ENCODE measurements at places on chromosomes 4 and X.

DNA sequence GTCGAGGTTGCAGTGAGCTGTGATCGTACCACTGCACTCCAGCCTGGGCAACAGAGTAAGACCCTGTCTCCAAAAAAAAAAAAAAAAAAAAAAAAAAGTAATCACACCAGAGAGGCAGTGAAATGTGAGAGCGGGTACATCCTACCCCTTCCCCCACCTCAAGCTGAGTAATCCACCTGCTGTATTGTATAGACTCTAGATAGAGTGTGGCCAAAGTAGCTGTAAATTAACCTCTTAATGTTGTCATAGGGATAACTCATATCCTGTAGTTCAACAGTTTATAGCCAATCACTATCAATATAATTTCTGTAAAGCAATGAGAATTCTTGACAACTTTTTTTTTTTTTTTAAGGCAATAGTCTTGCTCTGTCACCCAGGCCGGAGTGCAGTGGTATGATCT lies 30.8 kb downstream of the TNIP2 start:
- no peak for DNase-seq

- no peak for DNase-seq
Measured at GRCh38 chrX:133189195-133189594, 29.0 kb downstream of the TFDP3 start.

GRCh38 chr4:118388606-118389005 lies 35.8 kb upstream of the PRSS12 start:
- DNase-seq: no peak

DNA sequence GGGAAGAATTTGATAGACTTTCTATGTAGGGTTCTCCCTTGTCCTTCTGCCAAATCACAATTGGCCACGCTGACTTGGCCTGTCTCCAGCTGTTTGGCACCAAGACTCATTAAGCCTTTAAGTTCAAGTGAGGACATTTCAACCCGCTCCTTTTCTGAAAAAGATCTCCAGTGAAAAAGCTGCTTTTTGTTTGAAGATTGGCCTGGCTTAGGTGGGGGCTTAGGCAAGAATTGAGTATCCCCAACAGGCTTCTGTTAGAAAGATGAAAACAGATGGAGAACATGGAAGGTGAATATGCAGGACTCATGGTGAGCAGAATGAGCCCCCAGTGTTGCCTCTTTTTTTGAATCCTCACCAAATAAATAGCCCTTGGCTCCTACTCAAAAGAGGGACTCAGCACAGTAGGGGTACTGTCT lies 28.5 kb upstream of the LIMCH1 start:
- no peak for DNase-seq

- no peak for DNase-seq
Measured at GRCh38 chr4:185016946-185017758, 1.1 kb upstream of the HELT start.

DNA sequence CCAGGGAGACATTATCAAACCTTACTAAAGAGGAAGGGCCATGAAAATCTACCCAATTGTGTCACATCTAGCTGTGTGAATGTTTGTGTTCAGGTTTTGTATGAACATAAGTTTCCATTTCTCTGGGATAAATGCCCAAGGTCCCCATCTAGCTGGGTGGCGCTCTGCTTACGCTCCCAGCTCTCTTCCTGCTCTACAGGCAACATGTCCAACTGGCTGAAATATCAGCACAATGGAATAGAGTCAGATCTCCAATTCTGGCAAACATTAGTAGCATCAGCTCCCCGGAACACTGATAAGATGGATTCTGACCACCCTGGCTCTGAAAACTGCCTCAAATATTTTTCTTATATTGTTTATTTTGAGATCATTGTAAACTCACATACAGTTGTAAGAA lies 74.8 kb downstream of the IRF2 start:
- no peak for DNase-seq

- no peak for DNase-seq
Measured at GRCh38 chr4:186643501-186644310, 80.0 kb downstream of the FAT1 start.

DNA sequence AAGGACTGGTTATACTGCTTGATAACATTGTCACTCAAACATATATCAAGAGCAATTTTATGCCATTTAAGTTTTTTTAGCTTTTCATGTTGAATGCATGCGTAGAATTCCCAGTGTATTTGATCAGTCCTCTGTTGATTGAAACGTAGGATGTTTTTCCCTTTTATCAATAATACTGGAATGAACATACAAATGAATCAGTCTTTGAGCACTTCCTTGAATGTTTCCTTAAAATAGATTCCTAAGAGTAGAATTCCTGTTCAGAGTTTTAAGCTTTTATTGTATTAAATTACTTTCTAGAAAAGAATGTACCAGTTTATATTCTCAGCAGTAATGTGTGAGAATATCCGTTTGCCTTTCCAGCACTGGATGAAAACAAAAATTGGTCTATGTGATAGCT lies 37.8 kb downstream of the ADD1 start:
- no peak for DNase-seq

GRCh38 chr4:133808151-133808550 lies 393.4 kb downstream of the PABPC4L start:
- DNase-seq: no peak

- DNase-seq: no peak
Measured at GRCh38 chr4:182862921-182863320, 54.3 kb downstream of the DCTD start.

DNA sequence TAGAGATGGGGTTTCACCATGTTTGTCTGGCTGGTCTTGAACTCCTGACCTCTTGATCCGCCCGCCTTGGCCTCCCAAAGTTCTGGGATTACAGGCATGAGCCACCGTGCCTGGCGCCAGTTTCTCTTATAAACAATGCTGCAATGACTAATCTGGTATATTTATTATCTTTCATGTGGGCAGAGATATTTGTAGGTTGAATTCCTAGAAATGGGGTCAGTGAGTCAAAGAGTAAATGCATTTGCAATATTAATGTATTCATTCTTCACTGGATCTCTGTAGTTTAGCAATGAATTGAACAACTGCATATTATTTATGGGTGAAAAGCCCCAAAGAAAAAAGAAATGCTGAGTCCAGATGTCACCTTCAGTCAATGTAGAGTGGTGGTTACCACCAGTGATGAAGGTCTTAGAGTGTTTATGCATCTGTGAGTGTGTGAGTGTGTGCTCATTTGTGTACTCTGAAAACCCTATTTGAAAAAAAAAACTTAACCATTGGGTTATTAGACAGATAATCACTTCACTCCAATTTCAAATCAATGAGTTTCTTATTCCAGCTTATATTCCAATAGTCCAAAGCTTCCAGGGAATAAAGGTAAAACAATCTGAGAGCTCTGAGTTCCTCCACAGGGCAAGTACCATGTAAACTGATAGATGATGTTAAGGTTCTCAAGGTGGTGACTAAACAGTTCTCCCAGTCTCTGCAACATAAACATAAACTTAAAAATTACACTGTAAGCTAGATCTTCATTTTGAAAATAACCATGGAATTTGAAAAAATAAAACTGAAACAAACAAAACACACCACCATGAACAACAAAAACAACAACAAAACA lies 22.6 kb upstream of the CD38 start:
- peak; percentile 69 for DNase-seq

- DNase-seq: no peak
Measured at GRCh38 chr4:65014078-65014477, 604.8 kb upstream of the TECRL start.

DNA sequence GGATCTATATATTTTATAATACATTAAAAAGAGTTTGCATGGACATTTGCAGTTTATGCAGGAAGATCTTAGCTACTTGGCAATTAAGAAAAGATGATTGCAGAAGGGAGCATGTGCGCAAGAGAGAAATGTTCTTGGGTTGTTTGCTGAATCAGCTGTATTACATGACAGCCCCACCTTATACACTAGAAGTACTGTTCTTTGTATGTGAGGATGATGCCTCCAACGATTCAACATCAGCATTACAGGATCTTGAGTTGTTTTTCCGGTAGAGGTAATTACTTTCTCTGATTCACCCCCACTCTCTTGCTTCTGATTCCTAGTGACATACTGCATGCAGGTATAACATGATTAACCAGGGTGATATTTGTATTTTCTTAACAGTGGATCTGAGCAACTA lies 140.8 kb downstream of the PCDH7 start:
- no peak for DNase-seq

- DNase-seq: no peak
Measured at GRCh38 chrX:70087857-70088630, 25.8 kb downstream of the OTUD6A start.

DNA sequence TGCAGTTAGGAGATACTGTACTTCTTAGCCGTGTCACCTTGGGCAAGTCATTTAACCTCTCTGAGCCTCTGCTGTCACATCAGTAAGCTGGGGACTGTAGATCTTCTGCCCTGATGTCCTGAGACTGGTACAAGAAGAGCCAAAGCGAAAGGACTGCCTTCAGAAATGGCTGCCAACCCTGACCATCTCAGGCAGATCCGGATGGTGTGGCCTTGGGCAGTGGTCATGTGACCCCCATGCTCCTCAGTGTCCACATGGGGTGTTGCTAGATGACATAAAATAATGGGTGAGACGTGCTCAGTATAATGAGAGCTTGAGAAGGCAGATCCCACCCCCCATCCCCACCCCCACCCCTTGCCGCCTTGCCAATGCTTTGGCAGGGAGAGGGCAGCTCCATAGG lies 60.4 kb upstream of the MTM1 start:
- DNase-seq: no peak

GRCh38 chrX:51144828-51145442 lies 187.7 kb upstream of the NUDT10 start:
- DNase-seq: peak; percentile 3

DNA sequence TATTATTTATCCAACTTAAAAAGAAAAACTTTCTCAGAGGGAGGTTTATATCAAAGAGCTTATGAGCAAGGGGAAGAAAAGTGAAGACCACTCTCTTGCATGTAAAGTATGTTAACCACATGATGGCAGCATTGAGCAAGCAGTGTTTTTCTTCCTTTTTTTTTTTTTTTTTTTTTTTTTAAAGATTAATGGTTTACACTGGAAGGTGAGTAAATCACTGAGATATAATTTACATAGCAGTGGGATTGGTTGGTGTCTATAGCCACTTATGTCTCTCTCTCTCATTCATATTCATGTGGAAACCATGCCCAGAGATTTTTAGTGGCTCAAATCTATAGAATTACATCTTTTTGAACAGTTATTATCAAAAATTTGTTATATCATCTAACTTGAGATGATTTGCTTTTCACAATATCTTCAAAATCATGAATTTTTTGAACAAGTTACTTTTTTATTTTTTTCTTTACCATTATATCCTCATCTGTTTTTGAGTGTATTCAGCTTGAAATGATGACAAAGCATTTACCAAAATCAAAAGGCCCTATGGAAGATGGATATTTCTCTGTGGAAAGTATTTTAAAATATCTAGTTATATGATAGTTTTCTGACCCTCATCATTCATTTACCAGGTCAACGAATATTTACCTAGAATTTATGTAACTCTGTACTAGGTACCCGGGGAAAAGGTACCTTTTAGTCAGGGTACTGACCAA lies 31.6 kb downstream of the MTHFD2L start:
- peak; percentile 22 for DNase-seq

DNA sequence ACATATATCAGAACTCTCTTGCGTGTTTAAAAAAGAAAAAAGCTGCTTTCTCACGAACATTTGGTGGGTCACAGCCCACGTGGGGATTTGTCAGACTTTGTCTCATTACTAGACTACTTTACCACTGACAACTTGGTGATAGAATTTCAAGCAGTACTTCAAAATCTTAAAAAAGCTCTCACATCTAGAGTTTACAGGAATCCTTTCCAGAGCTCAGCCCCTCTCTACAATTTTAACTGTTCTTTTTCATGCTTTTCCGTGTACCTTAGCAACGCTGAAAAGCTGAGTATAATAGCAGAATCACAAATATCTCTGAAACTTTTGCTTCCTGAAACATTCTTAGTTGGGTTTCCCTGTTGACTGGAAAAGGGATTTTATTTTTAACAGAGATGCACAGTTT lies 50.2 kb downstream of the SMAD1 start:
- no peak for DNase-seq

DNA sequence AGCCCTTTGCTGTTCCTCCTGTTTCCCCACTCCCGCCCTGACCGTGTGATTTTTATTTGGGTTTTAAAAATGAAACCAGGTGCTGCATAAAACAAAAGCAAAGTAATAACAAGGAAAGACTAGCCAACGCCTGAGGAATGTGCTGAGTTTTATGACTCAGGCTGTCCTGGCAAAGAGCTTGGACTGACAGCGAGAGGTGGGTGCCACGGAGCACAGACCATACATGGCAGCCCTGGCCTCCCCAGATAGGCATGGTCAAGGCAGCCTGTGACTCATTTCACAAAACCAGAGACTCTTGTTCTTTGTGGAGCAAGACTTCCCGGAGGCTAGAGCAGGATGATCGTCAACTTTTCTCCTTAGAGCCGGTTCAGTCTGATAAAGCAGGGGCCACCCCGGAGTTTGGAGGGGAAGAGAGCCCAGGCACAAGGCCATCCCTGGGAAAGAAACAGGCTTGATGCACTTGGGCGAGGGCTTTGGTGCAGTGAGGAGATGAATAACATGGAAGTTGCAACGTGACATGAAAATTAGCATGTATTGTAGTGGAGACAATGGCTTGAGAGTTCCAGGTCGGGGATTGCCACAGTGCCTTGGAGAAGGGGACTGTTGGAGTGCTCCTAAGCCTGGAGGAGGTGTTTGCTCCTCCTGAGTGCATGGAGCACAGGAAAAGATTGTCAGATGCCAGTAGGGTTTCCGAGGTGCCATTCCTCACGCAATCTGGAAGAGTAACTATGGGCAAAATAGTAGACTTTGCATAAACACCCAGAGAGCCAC lies 54.8 kb downstream of the C4orf51 start:
- DNase-seq: no peak

All from stimulated activated CD4-positive, alpha-beta T cell treated with anti-CD3 and anti-CD28 coated beads, Interleukin-12 subunit alpha, Interleukin-12 subunit beta, amount 100 ng/mL, for 48 hours (primary cell).